Lung (tissue), 17 donors: ENCODE measurements at places on chromosomes 11 and 22. TPM values are rescaled to one million over a fixed set of nuclear protein-coding genes. Genes with fewer than 3 reads are reported as not detected.

- no peak overlapping the region for H3K27ac ChIP-seq
- H3K4me1 ChIP-seq = no peaks in the 10 kb centered on the region
- peak overlapping the region; percentile 52 for H3K4me3 ChIP-seq
- no peak for DNase-seq
Observed at GRCh38 chr11:120211522-120212258, 858 bp downstream of the OAF start.

- H3K36me3 ChIP-seq = no peaks in the 10 kb centered on the region
- H3K27ac ChIP-seq = no peak overlapping the region
- no peak overlapping the region for H3K4me3 ChIP-seq
- H3K4me1 ChIP-seq = no peaks in the 10 kb centered on the region
- no peaks in the 10 kb centered on the region for H3K27me3 ChIP-seq
- no peak for DNase-seq
Observed at GRCh38 chr11:128620309-128621100, 33.1 kb upstream of the ETS1 start.

GRCh38 chr11:117218133-117218915, 13.5 kb downstream of the PCSK7 start:
- no peaks in the 10 kb centered on the region for H3K27me3 ChIP-seq
- peak overlapping the region; percentile 61 for H3K27ac ChIP-seq
- H3K4me3 ChIP-seq = no peak overlapping the region
- H3K4me1 ChIP-seq = no peaks in the 10 kb centered on the region
- peak; percentile 10 for DNase-seq

GRCh38 chr22:21632237-21632895, at the start of gene CCDC116:
Gene CCDC116 (plus strand): TSS chr22:21632760. CDS start chr22:21633182, 422 bp downstream.
- no peak within 1 kb of the TSS for H3K4me3 ChIP-seq
- no peak for DNase-seq
- H3K27ac ChIP-seq = no peak within 1 kb of the TSS
- H3K4me1 ChIP-seq = no peaks in the 10 kb centered on the region
- H3K27me3 ChIP-seq = no peaks in the 10 kb centered on the region

- H3K27me3 ChIP-seq = no peaks in the 10 kb centered on the region
- DNase-seq = no peak
- H3K27ac ChIP-seq = no peak overlapping the region
- no peak overlapping the region for H3K4me3 ChIP-seq
- peaks cover 4% of the 10 kb centered on the region for H3K4me1 ChIP-seq
Observed at GRCh38 chr11:10774811-10775210, 23.8 kb downstream of the CTR9 start.

GRCh38 chr22:44682556-44683168, 19.3 kb upstream of the PRR5 start:
- H3K4me3 ChIP-seq = no peak overlapping the region
- peaks cover 8% of the 10 kb centered on the region for H3K4me1 ChIP-seq
- DNase-seq = no peak
- no peak overlapping the region for H3K27ac ChIP-seq

DNA sequence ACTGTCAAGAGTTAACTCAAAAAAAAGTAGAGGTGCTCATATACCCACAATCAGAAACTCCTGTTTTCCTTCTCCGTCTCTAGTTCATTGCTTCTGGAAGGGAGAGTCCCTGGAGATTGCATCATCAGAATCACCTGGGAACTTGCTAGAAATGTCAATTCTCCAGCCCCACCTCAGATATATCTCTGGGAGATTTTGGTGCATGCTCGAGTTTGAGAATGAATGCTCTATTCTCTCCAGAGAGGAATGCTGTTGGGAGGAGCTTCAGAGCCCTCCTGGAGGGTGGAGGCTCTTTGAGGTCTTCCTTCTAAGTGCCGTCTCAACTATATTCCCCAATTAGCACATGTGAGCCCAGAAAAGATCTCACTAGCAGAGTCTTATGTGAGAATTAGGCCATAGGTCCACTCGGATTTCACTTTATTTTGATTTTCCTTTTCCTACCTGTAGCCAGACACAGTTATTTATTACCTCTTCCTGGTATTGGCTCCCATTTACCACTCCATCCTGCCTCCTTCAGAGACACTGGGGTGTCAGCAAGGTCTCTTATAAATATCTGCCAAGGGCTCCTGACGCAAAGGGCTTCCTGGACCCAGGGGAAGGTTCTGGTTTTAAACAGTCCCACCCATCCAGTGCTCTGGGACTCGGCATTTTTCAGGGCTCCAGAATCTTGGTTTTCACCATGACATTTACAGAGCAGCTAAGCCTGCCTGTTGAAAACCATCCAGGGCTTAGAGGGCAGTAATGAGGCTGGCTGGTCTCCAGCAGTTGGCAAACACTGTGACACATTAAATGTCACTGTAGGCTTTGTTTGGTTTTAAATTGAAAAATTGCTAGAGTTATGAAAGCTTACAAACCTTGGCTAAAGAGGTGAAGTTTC, 136.2 kb downstream of the CD44 start:
- no peak overlapping the region for H3K27ac ChIP-seq
- H3K36me3 ChIP-seq = no peaks in the 10 kb centered on the region
- H3K4me3 ChIP-seq = no peak overlapping the region
- peak; percentile 77 for DNase-seq
- H3K4me1 ChIP-seq = peaks cover 4% of the 10 kb centered on the region
- H3K27me3 ChIP-seq = no peaks in the 10 kb centered on the region

DNA sequence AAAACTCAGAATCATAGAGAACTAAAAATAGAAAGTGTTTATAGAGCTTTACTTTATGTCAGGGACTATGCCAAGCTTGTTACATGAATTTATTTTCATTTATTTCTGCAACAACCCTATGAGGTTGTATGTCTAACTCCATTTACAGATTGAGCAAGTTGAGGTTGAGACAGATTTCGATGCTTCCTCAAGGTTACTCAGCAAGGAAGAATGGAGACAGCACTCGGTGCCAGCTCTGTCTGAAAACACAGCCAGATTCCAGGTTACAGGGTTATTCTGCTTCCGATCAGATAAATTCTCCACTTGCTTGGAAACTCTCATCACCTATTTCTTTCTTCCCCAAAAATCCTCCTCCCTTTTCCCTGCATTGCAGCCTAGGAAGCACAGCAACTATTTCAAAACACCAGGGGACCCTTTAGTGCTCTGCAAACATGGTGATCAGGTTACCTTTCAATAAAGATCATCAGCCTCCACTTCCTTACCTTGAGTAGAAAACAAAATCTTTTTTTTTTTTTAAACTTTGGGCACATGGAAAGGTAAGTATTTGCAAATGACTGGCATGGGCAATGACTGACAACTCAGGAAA, 7.0 kb downstream of the MMP3 start:
- no peak overlapping the region for H3K27ac ChIP-seq
- DNase-seq = no peak
- no peaks in the 10 kb centered on the region for H3K27me3 ChIP-seq
- H3K4me3 ChIP-seq = no peak overlapping the region
- no peaks in the 10 kb centered on the region for H3K36me3 ChIP-seq

GRCh38 chr11:114317787-114318137, 21.6 kb downstream of the NNMT start:
- peak overlapping the region; percentile 67 for H3K27ac ChIP-seq
- H3K27me3 ChIP-seq = no peaks in the 10 kb centered on the region
- no peaks in the 10 kb centered on the region for H3K4me1 ChIP-seq
- H3K36me3 ChIP-seq = no peaks in the 10 kb centered on the region
- DNase-seq = peak; percentile 25

DNA sequence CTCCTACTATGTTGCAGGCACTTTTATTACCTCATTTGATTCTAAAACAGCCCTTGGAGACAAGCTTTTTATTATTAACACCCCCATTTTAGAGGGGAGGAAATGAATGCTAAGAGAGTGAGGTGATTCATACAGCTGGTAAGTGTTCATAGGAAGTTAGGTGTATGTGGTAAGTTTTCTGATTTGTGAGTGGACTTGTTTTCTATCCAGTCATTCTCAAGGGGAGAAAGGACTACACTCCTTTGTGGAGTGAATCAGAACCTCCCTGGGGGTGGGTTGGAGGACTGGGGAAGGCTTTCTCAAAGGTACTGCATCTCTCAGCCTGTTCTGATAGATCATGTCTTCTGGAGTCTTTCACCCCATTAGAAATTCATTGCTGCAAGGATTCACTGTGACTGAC, 23.5 kb downstream of the PKNOX2 start:
- no peak for DNase-seq
- H3K27ac ChIP-seq = no peak overlapping the region
- H3K27me3 ChIP-seq = no peaks in the 10 kb centered on the region

DNA sequence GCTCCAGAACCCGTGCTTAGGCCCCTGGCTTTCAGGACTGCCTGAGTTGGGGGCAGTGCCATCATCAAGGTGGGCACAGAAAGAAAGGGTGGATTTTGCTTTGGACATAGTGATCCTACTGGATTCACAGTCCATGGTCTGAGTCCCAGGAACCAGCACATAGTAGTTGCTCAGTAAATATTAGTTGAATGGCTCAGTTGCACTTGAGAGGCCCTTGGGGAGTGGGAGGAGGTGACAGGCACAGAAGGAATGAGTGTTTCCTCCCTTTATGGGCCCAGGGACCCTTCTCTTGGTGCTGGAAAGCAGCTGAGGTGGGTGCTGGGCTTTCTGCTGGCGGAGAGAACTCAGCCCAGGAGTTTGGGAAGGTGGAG, 16.6 kb downstream of the ARHGEF17 start:
- no peaks in the 10 kb centered on the region for H3K36me3 ChIP-seq
- H3K4me3 ChIP-seq = no peak overlapping the region
- no peaks in the 10 kb centered on the region for H3K27me3 ChIP-seq
- peaks cover 70% of the 10 kb centered on the region for H3K4me1 ChIP-seq
- peak overlapping the region; percentile 60 for H3K27ac ChIP-seq

- peak; percentile 31 for DNase-seq
- peaks cover 41% of the 10 kb centered on the region for H3K36me3 ChIP-seq
- no peaks in the 10 kb centered on the region for H3K4me1 ChIP-seq
- no peak overlapping the region for H3K4me3 ChIP-seq
- no peak overlapping the region for H3K27ac ChIP-seq
Observed at GRCh38 chr11:63896071-63896470, 20.9 kb downstream of the RCOR2 start.

DNA sequence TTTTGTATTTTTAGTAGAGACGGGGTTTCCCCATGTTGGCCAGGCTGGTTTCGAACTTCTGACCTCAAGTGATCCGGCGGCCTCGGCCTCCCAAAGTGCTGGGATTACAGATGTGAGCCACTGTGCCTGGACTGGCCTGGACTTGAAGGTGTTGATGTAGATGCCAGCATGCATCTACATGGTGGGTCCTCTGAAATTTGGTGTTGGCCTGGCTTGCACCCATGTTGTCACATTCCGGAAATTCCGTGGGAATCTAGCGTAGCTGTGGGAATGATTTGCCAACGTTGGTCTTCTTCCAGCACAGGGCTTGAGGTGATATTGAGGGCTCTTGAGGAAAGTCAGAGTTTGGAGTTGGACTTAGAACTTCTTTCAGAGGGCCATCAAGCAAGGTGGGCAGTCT, 6.5 kb downstream of the PACS1 start:
- H3K27ac ChIP-seq = no peak overlapping the region
- H3K36me3 ChIP-seq = peaks cover 7% of the 10 kb centered on the region
- no peaks in the 10 kb centered on the region for H3K27me3 ChIP-seq
- DNase-seq = no peak
- H3K4me1 ChIP-seq = no peaks in the 10 kb centered on the region

DNA sequence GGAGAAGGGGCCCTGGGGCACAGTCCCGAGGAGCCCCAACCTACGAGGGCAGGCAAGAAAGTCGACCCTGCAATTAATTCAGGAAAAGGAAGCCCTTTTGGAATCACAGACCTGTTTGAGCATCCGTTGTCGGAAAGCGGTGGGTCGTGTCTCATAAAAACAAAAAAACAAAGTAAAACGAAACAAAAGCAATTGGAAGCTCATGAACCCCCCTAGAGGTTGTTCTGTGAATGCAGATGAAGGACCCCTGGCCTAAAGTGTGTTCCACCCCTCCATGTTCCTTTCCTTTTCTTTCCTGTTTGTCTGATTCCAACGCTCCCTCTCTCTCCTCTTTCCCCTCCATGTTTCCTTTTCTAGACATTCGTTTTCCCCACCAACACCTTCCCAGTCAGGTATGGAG, 203.7 kb downstream of the GRIK4 start:
- H3K27ac ChIP-seq = no peak overlapping the region
- no peak for DNase-seq
- H3K36me3 ChIP-seq = no peaks in the 10 kb centered on the region

GRCh38 chr11:77806415-77806814, 14.1 kb downstream of the RSF1 start:
- H3K36me3 ChIP-seq = peaks cover 5% of the 10 kb centered on the region
- H3K4me3 ChIP-seq = no peak overlapping the region
- H3K27ac ChIP-seq = no peak overlapping the region
- DNase-seq = no peak

GRCh38 chr11:20990447-20990846, 321.1 kb downstream of the NELL1 start:
- no peak for DNase-seq
- no peaks in the 10 kb centered on the region for H3K36me3 ChIP-seq
- no peak overlapping the region for H3K27ac ChIP-seq
- no peak overlapping the region for H3K4me3 ChIP-seq
- H3K4me1 ChIP-seq = no peaks in the 10 kb centered on the region

- no peak overlapping the region for H3K27ac ChIP-seq
- DNase-seq = no peak
- no peaks in the 10 kb centered on the region for H3K36me3 ChIP-seq
- H3K4me1 ChIP-seq = no peaks in the 10 kb centered on the region
Observed at GRCh38 chr22:27404441-27404840, 397.1 kb downstream of the MN1 start.

DNA sequence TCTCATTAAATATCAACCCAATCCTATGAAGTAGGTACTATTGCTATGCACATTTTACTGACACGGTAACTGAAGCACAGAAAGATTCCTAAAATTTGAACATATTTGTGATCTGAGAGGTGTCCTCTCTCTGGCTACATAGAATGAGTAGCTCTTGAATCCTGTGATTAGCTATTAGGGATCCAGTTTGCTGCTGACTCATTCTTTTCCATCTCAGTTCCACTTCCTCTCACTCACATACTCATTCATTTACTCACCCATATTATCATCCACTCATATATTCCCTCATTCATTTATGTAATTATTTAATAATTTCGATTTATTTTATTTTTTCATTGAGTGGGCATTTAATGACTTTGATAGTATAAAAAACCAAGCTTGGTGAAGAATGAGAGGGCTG, 42.7 kb downstream of the OR5B17 start:
- no peak overlapping the region for H3K4me3 ChIP-seq
- no peaks in the 10 kb centered on the region for H3K36me3 ChIP-seq
- H3K27ac ChIP-seq = no peak overlapping the region
- no peaks in the 10 kb centered on the region for H3K4me1 ChIP-seq

DNA sequence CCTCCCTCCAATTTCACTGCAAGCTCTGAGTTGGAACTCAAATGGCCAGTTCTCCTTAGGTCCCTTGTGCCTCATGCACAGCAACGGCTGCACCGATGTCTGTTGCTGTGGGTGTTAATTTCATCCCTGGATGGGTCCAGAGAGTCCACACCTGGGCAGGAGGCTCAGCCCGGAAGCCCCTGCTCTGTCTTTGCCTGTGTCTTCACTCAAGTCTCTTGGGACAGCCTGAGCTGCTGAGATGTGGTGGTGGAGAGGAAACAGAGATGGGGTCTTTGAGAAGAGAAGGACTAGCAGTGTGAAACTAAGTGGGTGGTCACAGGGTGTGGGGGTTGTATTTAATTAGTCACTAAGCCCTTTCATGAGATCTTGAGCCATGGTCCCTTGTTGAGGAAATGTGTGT, 109.3 kb downstream of the NECTIN1 start:
- no peaks in the 10 kb centered on the region for H3K36me3 ChIP-seq
- DNase-seq = no peak
- no peaks in the 10 kb centered on the region for H3K4me1 ChIP-seq
- H3K27me3 ChIP-seq = no peaks in the 10 kb centered on the region
- H3K27ac ChIP-seq = no peak overlapping the region

GRCh38 chr11:77503006-77503405, 29.1 kb upstream of the PAK1 start:
- H3K27me3 ChIP-seq = no peaks in the 10 kb centered on the region
- no peaks in the 10 kb centered on the region for H3K36me3 ChIP-seq
- peak; percentile 18 for DNase-seq
- H3K27ac ChIP-seq = no peak overlapping the region
- no peaks in the 10 kb centered on the region for H3K4me1 ChIP-seq

Gene PARVB
- 49.4 TPM for total RNA-seq

Gene CARD16
- 43.0 TPM for total RNA-seq

Gene SCYL1
- 93.8 TPM for total RNA-seq

Gene B4GALNT4
- total RNA-seq = 1.4 TPM
